Esophagus mucosa (tissue), 1 donor: ENCODE measurements at places on chromosomes 13 and 19. TPM values are rescaled to one million over a fixed set of nuclear protein-coding genes. Genes with fewer than 3 reads are reported as not detected.

DNA sequence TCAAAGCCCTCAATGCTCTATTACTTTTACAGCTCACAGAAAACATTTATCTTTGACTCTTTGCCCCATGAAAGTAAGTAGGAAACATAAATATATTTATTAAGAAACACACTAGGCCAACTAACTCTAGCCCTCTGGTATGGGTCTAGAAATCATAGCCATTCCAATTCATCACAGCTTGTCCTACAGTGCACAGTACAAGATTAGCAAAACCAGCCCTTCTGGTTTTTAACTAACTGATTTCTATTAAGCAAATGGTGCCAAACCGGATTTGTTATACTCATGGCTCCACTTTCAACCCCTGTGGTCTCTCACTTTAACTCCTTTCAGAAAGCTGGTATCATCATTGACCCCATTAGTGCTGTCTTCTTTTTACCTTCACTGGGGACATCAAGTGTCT is 5.6 kb upstream of the LRRC63 start:
- ATAC-seq: peak; percentile 56

DNA sequence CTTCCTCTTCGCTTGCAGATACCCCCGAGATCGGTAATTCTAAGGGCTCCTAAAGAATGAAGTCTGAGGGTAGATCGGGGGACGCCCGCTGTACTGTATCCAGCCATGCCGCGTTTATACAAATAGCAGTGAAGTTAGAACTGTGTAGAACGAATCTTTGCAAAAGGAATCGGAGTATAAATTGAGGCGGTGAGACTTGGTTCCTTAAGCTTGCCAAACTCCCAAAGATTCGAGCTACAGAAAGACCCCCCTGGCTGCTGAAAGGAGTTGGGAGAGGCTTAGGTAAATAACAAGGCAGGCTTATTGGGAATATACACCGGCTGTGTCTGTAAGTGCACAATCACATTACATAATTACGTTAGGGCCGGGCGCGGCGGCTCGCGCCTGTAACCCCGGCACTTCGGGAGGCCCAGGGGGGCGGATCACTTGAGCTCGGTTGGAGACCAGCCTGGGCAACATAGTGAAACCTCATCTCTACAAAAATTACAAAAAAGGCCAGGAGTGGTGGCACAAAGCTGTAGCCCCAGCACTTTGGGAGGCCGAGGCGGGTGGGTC is 12.2 kb downstream of the TMEM160 start:
- peak; percentile 30 for ATAC-seq

DNA sequence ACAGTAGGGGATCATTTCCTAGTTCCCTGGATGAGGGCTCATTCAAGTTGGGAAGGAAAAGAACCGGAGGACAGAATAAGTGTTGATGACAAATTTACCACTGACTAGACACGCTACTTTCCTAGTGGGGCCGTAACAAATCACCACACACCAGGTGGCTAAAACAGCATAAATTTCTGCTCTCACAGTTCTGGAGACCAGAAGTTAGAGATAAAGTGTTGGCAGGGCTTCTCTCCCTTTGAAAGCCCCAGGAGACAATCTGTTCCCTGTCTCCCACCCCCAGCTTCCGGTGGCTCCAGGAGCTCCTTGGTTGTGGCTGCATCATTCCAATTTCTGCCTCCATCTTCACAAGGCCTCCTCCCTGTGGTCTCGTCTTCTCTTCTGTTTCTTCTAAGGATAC is 65.4 kb upstream of the ARGLU1 start:
- ATAC-seq: no peak

The ABHD17A gene
- total RNA-seq: 50.9 TPM

The VSTM1 gene
- not detected for total RNA-seq

- ATAC-seq: peak; percentile 5
Measured at GRCh38 chr19:18203408-18203862, 407 bp downstream of the RAB3A start.

The YIF1B gene
- 43.1 TPM for total RNA-seq

DNA sequence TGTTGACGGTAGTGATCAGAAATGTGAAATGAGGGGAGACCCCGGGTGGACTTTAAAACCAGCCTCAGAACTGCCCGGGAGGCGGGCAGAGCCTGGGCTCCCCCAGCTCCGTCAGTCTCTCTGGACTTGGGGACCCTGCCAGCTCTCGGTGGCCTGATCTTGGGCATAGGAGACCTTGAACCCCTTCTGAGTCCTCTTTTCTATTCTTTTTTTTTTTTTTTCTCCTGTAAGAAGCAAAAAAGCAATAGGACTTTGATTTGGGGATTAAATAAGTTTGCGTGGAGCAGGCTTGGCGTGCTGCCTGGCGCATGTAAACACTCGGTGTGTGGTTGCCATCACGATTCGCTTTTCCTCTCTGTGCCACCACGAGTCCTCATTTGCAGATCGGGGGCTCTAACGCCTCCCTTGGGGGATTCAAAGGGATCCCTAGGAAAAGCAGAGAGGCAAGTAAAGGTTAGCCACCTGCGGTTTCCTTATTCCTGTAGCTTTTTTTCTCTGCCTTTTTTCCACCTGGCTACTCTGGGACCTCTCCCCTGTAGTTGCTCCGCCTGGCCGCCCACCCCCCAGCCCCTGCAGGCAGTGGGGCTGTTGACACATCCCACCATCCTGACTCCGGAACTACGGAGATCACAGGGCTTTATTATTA is 1.3 kb downstream of the SAFB start:
- no peak for ATAC-seq

DNA sequence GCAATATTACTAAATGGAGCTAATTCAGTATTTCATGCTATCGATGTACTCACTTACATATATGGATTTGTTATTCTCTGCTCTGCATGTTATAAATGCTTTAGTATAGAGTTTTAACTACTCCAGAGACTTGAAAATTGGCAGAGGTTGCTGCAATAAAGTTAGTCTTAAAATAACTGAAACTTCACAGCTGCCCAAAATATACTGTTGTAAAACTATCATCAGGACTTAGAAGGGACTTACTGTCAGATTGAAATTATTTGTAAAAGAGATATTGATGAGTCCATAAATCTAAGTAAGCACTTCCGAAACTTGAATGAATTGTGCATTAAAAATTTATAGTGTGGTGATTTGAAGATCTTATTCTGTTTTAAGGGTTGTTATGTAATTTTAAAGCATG is 1178.2 kb upstream of the PCDH20 start:
- no peak for ATAC-seq

DNA sequence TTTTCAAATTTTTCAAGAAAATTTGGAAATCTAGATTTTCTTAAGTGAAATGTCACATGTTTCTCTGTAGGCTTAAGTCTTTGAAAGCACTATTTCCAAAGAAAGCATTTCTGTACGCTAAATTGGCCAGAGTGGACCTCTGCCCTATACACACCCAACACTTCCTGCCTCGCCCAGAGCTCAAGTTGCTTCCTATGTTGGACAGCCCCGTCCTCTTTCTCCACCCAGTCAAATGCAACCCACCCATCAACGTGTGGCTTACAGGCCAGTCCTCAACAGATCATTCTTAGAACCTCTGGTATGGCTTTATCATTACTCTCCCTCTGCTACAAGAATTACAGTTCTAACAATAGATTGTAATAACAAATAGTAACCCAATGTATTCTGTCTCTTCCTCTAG is 24.2 kb downstream of the KLF12 start:
- no peak for ATAC-seq

DNA sequence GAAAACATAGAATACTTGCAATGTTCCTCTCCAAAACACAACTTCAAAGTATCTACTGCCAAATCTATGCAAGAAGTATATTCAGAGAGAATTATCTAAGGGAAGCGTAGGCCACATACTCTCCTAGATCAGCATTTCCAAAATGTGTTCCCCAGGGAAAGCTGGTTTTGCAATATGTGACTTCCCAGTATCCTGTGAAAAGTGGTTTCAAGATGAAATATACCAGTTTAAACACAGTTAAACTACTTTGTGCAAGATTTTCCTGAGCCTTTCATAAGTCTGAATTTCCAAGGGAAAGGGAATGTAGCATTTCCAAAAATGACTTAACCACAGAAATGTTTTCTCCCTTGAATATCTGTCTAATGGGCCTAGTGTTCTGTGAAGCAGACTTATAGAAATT is 7.6 kb downstream of the STARD13 start:
- ATAC-seq: no peak

DNA sequence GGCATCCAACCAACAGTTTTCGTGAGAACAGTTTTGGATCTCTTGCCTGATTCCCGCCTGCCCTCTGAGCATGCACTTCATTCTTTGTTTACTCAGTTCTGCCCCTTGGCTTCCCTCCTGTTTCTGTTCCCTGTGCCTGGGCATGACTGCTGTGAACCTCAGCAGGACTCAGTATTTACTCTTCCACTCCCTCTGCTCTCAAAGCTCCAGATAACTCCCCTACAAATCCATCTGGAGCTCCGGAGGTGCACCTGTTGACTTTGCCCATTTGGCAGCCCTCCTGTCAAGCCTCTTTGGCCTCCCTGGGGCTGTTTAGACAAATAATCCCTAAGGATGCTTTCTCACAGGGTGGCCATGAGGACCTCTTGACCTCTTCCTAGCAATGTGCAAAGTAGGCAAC is 34.2 kb upstream of the ARGLU1 start:
- ATAC-seq: peak; percentile 26

- ATAC-seq: no peak
Measured at GRCh38 chr13:30120133-30120822, 187.1 kb downstream of the KATNAL1 start.

GRCh38 chr19:11541238-11541637 is 2.6 kb downstream of the CNN1 start:
- ATAC-seq: no peak

GRCh38 chr13:93788456-93788855 is 561.8 kb downstream of the GPC6 start:
- no peak for ATAC-seq

DNA sequence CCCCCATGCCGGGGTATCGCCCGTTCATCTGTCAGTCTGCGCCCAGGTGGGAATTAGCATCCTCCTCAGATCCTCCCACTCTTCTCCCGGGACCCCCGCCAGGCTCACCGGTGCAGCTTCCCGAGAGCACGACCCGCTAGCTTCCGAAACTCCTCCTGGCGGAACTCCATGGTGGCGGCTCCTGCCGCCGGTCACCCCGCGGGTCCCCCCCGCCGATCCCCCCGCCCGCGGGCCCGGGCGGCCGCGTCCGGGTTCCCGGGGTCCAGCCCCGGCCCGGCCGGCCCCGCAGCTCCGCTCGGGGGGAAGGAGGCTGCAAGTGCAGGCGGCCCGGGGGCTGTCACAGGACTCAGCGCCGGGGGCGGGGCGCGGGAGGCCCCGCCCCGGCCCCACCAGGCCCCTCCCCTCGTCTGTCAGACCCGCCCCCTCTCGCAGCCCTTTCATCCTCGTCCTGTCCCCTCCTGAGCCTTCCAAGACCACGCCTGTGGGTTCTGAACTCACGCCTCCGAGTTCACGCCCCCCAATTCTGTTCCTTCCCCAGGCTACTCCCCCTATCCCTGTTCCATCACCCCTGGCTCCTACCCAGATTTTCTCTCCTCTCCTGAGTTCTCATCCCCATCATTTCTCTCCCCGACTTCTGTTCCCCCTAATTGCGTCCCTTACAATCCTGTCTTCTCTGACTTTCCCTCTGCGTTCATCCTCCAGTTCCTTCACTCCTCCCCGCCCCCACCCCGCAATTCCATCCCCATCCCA is at the start of gene SLC17A7:
SLC17A7 (minus strand) TSS at position 318 of the 750 bp plus-strand sequence; CDS start at position 170, 148 bp downstream.
- no peak for ATAC-seq

GRCh38 chr13:24649688-24650043 is 30.5 kb upstream of the ATP12A start:
- ATAC-seq: no peak

The MCF2L gene
- total RNA-seq: 9.7 TPM

DNA sequence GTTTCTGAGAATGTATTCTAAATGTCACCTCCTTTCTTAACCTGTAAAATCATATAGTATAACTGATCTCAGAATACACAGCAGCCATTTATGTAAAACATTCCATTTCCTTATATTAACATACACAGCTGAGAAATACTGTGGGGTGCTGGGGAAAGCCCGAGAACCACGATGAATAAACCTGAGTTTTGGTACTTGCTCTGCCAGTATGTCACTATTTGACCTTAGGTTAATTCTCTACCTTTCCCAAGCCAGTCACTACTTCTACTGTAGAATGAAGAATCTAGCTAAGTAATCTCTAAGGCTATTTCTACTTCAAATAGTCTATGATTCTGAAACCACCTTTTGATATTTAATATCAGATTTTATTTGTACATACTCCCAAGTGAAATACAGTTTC is 173.7 kb downstream of the TBC1D4 start:
- ATAC-seq: no peak

DNA sequence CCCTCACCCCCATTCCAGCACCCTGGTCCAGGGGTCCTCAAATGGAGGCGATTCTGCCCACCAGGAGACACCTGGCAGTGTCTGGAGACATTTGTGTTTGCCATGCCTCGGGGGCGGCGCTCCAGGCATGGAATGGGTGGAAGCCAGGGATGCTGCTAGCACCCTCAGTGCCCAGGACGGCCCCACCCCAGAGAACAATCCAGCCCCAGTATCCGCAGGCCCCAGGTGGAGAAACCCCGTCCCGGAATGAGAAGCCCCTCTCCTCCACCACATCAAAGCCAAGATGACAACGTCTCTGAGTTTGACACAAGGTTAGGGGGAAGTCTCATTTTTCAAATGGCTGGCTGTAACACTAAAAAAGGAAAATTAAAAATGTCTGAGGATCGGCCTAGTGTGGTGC is 68.5 kb downstream of the INSR start:
- ATAC-seq: no peak

DNA sequence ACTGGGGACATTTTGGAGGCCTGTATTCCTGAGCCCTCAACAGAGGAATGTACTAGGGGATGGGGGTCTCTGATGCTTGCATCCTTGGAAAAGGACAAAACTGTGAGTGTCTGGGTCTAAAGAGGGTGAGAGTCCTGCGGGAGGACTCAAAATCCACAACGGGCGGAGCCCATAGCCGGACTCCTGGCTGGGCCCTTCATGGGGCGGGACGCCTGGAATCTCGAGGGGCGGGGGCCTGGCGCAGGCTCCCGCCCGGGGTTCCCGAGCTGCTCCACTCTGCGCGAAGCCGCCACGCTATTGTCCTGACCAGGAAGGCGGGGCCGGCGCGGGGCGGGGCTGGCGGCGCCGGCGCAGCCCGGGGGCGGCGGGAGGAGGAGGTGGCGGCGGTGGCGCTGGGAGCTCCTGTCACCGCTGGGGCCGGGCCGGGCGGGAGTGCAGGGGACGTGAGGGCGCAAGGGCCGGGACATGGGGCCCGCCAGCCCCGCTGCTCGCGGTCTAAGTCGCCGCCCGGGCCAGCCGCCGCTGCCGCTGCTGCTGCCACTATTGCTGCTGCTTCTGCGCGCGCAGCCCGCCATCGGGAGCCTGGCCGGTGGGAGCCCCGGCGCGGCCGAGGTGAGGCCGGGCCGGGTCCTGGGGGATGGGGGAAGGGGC is at the start of gene APLP1:
APLP1 (plus strand) TSS at position 403 of the 651 bp plus-strand sequence; CDS start at position 466, 63 bp downstream.
- ATAC-seq: peak; percentile 65

GRCh38 chr19:51551673-51552432 is 19.2 kb upstream of the ZNF175 start:
- no peak for ATAC-seq

GRCh38 chr19:51926426-51926783 is 867 bp upstream of the ZNF613 start:
- no peak for ATAC-seq

DNA sequence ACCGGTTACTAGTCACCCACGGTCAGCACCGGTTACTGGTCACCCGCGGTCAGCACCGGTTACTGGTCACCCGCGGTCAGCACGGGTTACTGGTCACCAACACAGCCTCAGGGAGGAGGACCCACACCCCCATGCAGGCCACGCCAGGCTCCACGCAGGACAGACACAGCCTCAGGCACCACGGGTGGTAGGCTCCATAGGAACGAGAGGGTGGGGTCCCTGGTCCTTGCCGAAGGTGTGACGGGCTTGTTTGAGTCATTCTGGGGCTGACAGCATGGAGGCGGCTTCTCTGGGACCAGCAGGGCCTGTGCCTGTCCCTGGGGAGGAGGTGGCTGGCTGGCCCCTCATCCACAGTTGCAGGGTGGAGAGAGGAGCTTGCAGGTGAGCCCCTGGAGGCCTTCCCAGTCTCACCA is 122.8 kb upstream of the SOX1 start:
- peak; percentile 18 for ATAC-seq
